ENCODE measurements at places on chromosomes 5 and 9.

GRCh38 chr9:8078641-8079140 lies 279.1 kb upstream of the DMAC1 start:
- no peak for DNase-seq

GRCh38 chr5:108727236-108727650 lies 20.5 kb upstream of the FER start:
- DNase-seq = no peak

- DNase-seq = no peak
Observed at GRCh38 chr5:39225405-39226099, 6.2 kb upstream of the FYB1 start.

DNA sequence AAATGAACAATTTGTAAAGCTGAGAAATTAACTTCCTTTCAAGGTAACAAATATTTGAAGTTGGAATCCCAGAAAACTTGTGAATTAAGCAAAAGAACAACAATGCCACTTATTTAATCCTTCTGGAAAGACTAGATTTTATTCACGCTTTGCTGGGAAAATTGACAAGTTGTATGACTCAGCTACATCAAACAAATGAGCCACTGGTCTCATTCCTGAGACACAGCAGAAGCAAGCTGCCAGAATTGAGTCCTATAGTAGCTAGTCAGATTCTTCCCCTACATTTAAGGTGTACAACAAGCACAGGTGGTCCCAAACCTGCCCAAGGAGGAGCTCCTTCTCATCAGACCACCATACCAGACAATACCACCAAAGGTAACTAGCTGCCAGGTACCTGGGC lies 280.7 kb downstream of the SPOCK1 start:
- DNase-seq = no peak

GRCh38 chr5:177596775-177597238 lies 3.1 kb upstream of the B4GALT7 start:
- DNase-seq = no peak

DNA sequence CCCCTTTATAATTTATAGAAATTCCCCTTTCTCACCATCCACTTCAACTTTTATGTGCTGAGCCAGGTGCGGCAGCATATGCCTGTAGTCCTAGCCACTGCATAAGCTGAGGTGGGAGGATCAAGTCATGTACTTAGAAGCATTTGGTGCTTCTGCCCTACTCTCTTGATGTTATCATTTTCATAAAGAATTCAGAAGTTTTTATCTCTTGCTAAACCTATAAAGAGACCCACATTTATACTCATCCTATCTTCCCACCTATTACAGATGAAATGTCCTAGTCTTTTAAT lies 18.5 kb downstream of the HMMR start:
- DNase-seq = no peak

- no peak for DNase-seq
Observed at GRCh38 chr9:81314490-81314889, 374.9 kb downstream of the TLE1 start.

DNA sequence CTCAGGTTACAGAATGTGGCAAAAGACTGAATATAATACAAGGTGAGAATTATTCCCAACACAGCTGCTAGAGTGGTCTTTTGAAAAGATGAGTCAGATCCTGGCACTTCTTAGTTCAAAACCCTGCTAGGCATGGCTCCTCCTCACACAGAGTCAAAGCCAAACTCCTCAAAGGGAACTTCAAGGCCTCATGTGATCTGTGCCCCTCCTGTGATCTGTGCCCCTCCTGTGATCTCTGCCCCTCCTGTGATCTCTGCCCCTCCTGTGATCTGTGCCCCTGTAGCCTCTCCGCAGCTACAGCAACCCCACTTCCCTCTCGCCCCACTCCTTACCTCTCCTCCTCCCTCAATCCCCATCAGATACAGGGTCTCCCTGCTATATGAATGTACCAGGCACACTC lies 525.5 kb upstream of the CCNG1 start:
- DNase-seq = no peak

DNA sequence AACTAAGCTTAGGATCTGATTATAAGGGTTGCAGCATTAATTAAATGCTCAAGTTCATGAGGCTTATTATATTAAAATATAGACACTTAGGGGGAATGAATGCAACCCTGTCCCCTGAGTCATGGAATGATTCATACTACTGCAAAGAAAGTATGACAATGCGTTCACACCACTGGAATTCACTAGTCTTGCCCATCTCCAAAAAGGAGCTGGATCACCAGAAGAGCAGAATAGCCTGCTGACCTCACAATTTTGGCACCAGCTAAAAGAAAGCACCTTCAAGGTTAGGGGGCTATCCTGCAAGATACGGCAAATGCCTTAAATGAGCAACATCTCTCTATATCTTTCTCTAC lies 32.0 kb upstream of the TMED7 start:
- DNase-seq = no peak

DNA sequence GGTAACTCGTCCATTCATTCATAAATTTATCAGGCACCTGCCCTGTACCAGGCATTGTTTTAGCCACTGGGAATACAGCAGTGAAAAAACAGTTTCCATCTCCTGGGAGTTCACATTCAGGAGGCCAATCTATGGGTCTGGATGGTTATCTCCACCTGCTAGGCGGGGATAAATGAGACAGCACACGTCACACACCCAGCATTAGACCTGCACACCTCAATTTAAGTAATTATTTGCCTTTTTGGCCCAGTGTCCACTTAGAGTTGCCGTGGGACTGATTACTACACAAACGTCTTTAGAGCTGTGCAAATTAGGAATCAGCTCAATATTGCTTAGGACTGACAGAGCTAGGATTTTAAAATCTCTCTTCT lies 46.1 kb downstream of the STK10 start:
- no peak for DNase-seq

DNA sequence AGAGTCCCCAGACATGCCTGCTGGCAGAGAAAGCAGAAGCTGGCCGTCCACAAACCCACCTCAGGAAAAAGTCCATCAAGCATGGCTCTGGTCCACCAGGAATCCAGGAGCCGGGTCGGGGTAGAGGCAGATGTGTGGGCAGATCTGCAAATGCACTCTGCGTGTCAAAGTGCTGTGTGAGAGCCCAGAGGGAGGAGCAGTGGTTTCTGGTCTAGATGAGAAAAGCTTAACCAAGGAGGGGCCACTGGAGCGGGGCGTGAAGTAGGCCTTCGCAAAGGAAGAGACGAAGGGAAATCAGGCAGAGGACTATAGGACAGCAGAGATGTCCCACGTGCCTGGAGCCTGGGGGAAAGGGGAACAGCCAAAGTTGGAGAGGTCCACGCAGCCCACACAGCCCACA lies 40.0 kb downstream of the TTLL11 start:
- DNase-seq = no peak

DNA sequence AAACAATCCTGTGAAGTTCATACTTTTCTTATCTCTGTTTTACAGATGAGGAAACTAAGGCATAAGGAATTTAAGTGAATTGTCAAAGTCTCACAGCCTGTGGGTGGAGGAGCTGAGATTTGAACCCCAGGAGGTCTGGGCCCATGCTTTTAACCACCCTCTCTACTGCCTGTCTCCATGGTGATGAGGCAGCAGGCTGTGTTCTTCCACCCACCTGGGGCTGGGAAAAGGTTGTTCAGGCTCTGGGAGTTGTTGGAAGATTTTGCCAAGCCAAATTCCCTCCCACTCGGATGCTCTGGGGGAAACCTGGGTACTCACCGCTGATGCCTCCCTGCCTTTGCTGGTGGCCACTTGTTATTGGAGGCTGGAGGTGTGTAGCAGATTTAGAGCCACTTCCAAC lies 18.3 kb upstream of the SYNPO start:
- no peak for DNase-seq

- DNase-seq = no peak
Observed at GRCh38 chr9:118384531-118385100, 680.4 kb downstream of the TLR4 start.

GRCh38 chr5:62306896-62307689 lies 1.1 kb downstream of the KIF2A start:
- DNase-seq = peak; percentile 75

- no peak for DNase-seq
Observed at GRCh38 chr9:21969011-21969940, 24.9 kb downstream of the CDKN2A start.

- DNase-seq = no peak
Observed at GRCh38 chr9:71630377-71630995, 137.8 kb downstream of the CEMIP2 start.

GRCh38 chr9:35867538-35867937 lies 2.7 kb downstream of the OR13J1 start:
- no peak for DNase-seq

GRCh38 chr9:77763566-77763965 lies 115.4 kb upstream of the GNA14 start:
- DNase-seq = no peak

DNA sequence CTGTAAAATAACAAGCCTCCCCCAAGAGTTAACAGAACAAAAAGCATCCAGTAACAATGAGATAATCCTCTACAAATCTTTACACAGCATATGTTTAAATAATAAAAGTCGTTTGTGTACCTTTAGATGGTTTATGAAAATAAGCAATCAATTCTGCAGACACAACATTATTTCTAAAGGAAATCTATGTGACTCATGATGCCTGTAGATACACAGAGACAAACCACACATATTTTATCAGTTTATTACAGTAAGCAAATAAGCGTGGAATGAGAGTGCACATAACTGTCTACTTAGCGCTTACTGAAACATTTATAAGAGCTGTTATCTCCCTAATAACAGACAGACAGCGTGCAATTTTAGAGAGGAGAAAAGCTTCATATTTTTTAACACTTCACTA lies 243.6 kb downstream of the AP3B1 start:
- no peak for DNase-seq

DNA sequence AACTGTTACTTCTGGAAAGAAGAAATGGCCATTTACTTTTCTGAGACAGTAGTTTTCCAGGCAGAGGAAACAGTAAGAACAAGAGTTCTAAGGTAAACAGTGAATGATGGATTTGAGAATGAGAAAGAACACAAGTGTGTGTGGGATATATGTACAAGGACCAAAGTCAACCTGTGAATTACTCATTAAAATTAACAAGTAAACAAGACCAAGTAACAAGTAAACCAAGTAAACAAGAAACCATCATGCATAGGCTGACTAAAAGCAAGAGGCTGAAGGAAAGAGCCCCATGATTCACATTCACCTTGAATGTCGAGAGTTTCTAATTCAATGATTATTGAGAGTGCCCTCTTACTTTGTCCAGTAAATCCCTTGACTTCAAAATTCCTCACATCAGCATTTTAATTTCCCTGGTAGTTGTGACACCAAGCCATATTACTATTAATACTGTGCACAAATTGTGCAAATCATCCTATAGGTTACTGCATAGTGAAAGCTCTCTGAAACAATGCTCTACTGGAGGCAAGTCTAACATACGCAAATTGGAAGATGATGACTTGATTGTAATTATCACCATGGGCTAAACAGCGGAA lies 9.8 kb upstream of the MARCOL start:
- no peak for DNase-seq

DNA sequence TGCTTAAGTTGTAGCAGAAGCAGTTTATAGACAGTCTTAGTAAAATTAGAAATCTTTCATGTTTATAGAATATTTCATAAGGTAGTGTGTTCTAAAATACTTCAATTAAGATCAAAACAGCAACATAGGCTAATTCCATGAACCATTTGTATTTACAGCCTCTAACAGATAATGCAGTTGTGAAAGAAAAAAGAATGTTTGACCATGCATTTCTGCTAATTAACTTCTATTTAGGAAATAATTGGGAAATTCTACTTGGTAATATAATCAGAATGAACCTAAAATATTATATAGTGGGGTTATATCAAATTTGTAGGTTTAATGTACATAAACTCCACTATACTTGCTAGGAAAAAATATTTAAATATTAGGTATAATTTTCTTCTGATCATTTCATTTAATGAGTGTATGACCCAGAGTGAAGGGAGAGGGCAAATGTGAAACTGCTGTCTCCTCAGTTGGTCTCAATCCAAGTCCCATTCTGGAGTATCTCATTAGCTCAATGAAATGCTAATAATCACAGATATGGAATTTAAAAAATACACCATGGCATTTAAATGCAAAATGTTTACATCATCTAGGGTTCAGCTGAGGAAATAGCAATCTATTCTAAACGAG lies 34.9 kb downstream of the ALDH1A1 start:
- no peak for DNase-seq

GRCh38 chr9:81682797-81683196 lies 6.5 kb downstream of the TLE1 start:
- no peak for DNase-seq

DNA sequence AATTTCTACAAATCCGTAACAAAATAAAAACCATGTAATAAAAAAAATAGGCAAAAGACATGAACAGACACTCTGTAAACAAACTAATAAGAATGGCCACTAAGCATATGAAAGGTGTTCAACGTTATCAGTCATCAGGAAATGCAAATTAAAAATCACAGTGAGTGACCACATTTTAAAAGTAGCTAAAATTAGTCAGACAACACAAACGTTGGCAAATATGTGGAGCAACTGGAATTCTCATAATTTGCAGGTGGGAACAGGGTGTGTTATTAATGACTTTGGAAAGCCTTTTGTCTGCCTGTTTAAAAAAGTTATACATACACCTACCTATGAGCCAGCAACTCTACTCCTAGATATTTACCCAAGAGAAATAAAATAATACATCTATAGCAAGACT lies 164.4 kb downstream of the RMI1 start:
- DNase-seq = no peak

DNA sequence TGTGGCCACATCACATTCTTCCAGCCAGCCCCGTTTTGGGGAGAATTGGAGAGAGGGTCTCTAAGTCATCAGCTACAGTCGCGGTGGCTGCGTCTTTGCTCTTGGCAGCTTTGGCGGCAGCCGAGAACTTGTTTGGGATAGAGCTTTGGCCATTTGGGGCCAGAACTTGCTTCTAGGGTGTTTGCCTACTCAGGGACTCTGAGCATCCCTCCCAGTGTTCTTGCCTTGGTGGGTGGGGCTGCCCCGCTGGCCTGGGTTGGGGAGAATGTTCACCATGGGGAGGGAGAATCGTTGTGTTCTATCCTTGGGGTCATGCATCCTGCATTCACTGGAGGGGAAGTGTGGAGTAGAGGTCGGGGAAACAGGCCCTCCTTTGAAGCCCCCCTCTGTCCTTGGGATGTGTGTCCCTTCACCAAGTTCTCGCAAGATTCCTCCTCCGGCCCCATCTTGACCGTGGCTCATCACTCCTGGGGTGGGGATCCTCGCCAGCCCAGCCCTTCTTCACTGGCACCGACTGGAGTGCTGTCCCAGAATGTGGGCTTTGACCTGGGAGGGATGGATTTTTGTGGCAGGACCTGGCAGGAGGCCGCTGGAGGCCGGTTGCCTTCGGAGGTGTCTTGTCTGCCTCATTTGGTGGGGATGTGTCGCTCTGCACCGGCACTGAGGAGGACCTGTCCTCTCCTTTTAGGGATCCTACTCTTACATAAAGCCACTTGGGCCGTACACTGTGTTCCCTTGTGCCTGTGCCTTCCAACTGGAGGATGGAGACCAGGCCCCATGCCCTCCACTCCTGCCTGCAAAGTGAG lies 3.5 kb downstream of the PHF2 start:
- DNase-seq = no peak
